OCI-LY7 (cell line): ENCODE measurements at places on chromosomes 1 and 21. TPM values are rescaled to one million over a fixed set of nuclear protein-coding genes. Genes with fewer than 3 reads are reported as not detected.
A peak's percentile ranks its signal among the peaks of the same experiment; 100 is the strongest.

Gene KRTAP21-1
- total RNA-seq, result not detected in 2 replicates

Gene FCGR3B
- total RNA-seq, result not detected in 2 replicates

DNA sequence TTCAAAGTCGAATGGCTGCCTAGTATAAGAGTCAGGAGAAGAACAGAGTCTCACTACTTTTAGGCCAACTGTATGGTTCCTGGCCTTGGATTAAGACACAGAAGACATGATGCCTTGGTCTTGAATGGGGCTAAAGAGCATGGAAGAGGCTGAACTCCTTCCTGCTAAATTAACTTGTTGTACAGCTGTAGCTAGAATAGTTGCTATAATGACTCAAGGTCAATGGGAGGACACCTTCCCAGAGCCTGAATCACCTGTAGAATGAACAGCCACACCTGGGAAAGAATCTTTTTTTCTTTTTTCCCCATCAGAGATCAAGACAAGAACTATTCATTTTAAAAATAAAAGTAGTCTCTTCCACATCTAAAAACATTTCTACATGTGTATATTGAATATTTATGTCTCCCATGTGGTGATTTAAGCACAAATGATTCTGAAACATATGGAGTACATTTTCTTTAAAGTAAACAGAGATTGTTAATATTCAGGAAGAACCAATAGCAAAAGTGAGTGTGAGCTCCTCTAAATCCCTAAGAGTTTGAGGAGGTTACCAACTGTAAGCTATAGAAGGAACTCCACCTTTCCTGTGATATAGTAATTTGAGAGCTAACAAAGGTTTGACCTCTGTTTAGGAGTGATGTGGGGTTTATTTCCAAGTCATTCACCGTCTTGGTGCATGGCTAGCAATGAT is 191.3 kb downstream of the TGFB2 start:
- no peak for DNase-seq

- DNase-seq, result no peak
Observed at GRCh38 chr1:88526456-88526855, 157.6 kb upstream of the PKN2 start.

DNA sequence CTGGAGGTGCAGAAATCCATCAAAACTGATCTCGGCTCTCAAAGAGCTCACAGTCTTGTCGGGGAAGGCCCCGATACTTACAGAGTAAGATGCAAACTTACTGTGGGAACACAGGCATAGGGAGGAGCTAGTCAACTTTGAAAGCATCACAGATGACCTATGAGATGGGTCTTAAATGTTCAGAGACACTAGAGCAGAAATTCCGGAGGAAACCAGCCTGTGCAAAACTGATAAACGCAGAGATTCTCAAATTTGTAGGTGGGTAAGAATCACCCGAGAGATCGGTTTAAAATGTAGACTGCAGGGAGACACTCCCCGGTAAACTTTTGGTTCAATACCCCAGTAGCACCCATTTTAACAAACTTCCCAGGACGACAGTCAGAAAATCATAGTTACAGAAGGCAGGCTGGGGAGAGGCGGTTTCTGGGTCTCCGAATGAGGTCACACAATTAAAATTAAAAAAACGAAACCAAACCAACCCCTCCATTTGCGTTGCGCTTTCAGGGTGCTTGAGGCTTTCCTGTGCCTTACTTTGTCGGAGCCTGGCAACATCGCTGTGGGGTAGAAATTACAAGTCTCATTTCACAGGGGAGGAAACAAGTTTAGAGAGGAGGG is 755 bp upstream of the THRAP3 start:
- DNase-seq, result peak; percentile 74

Gene HSD11B1
- not detected in 2 replicates for total RNA-seq

DNA sequence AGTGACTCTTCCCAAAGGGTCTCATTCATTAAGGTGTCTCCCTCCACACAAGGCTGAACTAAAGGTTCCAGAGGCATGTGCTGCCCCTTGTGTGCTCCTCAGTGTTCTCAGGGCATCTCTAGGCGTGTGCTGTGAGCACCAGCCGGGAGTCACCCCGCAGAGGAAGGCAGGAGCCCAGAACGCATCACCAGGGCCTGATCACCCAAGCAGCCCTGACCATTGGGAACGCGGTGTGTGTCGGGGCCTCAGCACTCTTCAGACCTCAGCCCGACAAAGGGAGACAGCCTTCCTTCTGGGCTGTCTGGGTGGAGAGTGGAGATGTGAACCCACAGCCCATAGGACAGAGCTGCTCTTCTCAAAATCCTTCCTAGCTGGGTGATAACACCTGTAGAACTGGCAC is 9.1 kb downstream of the SLC37A1 start:
- DNase-seq, result no peak

Gene CALML6
- 2.4 and 5.1 TPM in 2 replicates for total RNA-seq

Gene CSMD2
- not detected in 2 replicates for total RNA-seq

GRCh38 chr1:209662879-209663327 is 10.7 kb upstream of the LAMB3 start:
- DNase-seq, result no peak

- DNase-seq, result no peak
Observed at GRCh38 chr1:167182571-167183320, 37.9 kb upstream of the POU2F1 start.
